ENCODE measurements at places on chromosomes 4 and X. TPM values are rescaled to one million over a fixed set of nuclear protein-coding genes. Genes with fewer than 3 reads are reported as not detected.

The VCX gene
- not detected for total RNA-seq

The AKAP14 gene
- total RNA-seq, result 2.4 TPM

DNA sequence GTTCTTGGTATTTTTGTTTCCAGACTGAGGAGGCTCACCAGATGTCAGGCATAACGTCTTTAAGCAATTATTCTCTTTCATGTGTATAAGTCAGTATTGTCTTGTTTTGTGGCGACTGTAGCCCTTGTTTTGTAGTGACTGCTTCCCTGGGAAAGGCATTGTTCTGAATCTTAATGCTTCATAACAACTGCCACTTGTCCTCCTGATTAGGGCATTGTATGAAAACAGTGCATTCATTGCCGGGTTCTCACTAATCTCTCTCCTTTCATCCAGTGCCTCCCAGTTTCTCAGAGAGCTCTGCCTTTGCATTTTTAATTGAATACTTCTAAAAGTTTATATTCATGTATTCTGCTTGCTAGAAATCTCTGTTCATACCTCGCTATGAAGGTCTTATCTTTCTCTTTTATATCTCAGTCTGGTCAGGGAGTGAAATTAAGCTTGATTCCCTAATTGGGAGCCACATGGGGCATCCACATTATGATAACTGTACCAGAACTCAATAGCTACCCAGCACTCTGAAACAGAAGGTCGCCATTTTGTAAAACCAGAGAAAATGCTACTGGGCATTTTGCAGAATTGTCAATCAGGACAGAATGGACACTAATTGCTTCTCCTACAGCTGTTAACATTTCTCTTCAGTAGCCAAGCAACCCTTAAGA is 149.8 kb downstream of the GBA3 start:
- DNase-seq, result no peak

GRCh38 chrX:24026432-24026831 is 554 bp downstream of the KLHL15 start:
- peak; percentile 7 for DNase-seq

DNA sequence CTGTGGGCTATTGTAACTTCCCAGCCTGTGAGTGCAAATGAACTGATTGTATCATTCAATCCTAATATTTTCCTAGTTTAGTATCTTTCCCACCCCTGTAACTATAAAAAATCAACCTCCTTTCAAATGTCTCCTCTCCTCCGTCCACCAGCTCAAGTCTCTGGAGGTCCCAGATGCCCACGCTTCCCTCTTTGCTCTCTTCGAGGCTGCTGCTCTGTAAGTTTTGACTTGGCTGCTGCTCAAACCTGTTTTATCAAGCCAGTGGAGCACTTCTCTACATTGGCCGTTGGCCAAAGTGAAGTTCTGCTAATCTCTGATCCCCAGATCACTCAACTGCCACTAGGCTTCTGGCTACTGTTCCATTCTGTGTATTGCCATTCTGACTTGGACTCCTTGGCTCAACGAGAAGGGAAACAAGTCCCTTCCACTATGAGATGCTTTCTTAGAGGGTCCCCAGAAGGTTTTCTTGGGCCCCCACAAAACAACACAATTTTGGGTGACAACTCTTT is 60.7 kb upstream of the RAPGEF2 start:
- no peak for DNase-seq

DNA sequence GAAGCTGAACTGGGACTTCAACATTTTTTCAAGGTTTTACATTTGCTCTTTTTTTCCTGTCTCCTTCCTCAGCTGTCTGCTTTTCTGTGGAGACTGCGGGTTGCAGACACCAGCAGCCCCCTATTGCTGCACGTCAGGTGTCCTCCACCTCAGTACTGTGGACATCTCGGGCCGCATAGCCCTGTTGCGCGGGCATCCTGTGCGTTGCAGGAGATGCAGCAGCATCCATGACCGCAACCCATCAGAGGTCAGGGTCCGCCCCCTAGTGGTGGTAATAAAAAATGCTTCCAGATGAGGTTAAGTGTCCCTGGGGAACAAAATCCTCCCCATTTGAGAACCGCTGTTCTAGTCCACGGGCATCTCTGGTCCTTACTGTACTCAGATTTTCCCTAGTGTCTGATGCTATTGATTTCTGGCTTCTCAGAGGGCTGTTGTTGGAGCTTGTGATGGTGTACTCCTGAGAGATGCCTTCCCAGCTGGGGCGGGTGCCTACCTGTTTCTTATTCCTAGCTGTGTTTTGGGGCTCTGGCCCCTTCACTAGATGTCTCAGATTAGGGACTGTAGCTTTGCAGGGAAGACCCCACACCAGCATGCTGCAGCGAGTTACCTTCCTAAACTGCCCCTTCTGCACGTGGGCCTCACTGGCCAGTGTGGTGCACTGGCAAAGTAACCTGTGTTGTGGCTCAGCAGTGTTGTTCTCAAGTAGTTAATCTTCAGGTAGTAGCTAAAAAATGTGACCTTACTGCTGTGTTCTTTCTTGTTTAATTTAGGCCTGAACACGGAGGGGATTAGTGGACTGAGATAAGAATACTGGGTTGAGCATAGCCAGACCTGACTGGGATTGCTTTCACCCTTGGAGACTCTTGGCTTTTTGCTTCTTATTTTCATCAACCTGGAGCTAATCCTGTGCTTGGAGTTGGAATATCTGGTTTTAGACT is 28.2 kb downstream of the NSD2 start:
- peak; percentile 87 for DNase-seq
